ENCODE measurements at places on chromosomes 3 and 15.

- DNase-seq, result no peak
Measured at GRCh38 chr15:74257105-74257504, 21.0 kb downstream of the CCDC33 start.

GRCh38 chr3:171135549-171135948 is 109.0 kb upstream of the SLC2A2 start:
- no peak for DNase-seq

DNA sequence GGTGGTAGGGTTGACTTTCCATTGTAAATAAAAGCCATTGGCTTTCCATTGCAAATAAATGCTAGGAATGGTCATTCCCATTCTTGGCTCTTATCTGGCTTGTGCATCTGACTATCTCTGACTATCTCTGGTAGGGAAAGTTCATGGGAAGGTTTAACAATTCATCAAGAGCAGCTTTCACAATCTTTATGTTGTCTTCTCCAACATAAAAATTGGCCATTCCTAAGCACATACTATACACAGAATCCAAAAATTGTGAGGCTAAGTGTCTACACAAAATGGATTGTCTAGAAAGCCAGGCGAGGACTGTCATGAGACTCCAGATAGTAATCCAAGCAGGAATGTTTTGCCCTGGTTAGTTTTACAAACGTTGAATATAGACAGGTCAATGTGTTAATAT is 54.4 kb upstream of the WNT5A start:
- DNase-seq, result no peak

GRCh38 chr3:155407331-155407730 is 113.8 kb upstream of the STRIT1 start:
- DNase-seq, result no peak

DNA sequence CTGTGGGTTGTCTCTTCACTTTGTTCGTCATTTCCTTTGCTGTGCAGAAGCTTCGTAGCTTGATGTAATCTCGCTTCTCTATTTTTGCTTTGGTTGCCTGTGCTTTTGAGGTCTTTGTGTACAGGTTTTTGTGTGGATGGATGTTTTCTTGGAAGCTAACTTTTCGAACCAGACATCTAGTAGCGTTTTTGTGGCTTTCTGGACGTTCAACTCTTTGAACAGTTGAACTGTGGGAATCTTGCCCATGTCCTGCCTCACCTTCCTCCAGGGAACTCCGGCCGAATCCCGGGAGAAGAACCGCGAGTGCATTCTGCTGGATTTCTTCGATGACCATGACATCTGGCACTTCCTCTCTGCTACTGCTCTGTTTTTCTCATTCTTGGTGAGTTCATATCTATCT is 70.6 kb downstream of the USF3 start:
- DNase-seq, result no peak

Measured in GM10248 (cell line).